ENCODE measurements at places on chromosomes 3 and 15. TPM values are rescaled to one million over a fixed set of nuclear protein-coding genes. Genes with fewer than 3 reads are reported as not detected.

The ST8SIA2 gene
- not detected for total RNA-seq

GRCh38 chr3:55000953-55001352 is 73.1 kb upstream of the LRTM1 start:
- no peak for DNase-seq

DNA sequence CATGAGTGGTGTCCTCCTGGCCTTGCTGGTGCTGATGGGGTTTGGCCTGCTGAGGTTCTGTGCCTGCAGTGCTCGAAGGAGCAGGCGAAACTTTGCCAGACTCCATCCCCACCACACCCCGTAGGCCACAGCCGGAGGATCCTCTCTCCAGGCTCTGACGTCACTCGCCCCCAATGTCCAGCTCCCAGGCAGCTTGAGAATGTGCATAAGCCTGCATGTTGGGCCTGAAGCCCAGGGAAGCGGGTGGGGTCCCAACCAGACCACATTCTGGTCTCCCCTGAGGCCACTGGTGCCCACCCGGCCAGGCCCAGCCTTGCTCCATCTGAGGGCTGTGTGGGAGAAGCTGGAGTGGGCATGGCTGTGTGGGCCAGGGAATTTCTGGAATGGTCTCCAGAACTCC is 109.8 kb downstream of the ASB7 start:
- no peak for DNase-seq

DNA sequence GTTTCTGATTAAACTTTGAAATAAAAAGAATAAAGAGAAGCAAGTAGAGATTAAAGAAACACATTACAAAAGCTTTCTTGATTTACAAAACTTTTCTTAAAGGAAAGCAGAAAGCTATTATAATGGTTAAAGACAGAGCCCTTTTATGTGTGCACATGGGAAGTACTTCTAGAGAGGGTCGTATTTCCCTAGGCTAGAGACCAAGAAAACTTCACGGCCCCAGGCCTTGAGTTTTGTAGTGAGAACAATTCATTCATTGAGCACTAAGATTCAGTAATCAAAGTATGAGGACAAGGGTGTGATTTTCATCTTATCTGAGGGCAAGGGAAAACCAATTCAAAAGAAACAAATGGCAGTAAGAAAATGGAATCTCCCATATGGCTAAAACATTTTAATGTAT is 854.1 kb downstream of the ROBO1 start:
- no peak for DNase-seq

- no peak for DNase-seq
These were observed 47.7 kb upstream of the TRPC1 start for GRCh38 chr3:142676151-142676550.

GRCh38 chr15:80214910-80215309 is 37.1 kb downstream of the CTXND1 start:
- no peak for DNase-seq

DNA sequence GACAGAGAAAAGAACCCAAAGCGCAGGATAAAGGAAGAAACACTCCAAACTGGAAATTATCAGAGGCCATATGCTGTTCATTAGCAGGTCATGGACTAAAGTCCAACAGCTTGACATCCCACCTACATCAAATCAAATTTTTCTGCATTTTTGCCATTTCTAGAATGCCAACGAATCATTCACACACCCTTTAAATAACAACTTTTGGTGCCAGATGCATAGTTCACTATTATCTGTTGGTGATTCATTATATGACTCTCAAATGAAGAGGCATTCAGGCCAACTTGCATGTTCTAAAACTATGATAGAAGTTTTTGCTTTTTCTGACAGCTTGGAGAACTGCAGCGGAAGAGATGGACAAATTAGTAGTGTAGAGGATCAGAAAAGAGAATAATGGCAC is 529.8 kb upstream of the NAALADL2 start:
- no peak for DNase-seq

- no peak for DNase-seq
These were observed 77.2 kb downstream of the VPS13C start for GRCh38 chr15:61983081-61983480.

DNA sequence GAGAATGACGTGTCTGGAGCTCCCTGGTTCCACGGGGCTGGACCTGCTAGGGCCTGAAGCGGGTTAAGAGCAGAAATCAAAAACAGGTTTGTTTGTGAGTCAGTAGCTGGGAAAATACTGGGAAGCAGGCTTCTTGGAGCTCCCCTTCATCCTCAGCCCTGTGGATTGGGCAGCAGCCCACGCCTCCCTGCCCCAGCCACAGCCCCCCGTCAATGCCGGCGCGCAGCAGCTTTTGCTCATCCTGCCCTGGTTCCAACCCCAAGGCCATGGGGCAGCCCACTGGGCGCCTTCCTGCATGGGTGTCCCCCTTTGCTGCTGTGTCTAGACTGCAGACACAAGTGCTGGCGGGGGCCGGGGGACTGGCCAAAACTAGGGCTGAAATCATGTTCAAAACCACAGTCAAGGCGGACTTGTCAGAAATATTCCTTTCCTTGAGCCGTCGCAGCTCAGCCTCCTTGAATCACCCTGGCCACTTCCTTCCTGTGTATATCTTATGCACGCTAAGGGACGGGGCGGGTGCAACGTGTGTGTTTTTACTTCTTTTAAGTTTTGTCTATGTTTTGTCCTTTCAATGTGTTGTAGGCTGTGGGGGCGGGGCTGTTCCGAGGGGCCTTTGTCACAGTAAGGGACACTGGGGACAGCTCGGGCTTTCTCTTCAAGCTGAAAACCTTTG is 108.1 kb downstream of the KLF13 start:
- peak; percentile 87 for DNase-seq

The PLA2G4D gene
- 0.15 TPM for total RNA-seq

The KLHDC8B gene
- 33.3 TPM for total RNA-seq

The MNS1 gene
- total RNA-seq, result 4.1 TPM

DNA sequence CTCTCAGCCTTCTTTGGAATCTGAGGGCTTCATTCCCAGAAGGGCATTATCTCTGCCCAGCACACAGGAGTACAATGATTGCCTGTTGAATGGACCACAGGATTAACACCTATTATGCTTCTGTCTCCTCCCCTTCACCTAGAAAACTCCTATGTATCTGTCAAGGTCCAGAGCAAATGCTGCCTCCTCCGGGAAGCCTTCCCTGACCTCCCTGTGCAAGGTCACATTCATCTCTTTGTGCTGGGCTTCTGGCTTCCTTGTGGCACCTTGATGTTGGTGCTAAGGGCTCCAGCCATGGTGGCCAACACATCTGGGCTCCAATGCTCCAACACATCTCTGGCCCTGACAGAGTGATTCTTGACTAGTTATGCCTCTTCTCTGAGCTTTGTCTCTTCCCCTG is 49.9 kb upstream of the ATP2B2 start:
- DNase-seq, result no peak

DNA sequence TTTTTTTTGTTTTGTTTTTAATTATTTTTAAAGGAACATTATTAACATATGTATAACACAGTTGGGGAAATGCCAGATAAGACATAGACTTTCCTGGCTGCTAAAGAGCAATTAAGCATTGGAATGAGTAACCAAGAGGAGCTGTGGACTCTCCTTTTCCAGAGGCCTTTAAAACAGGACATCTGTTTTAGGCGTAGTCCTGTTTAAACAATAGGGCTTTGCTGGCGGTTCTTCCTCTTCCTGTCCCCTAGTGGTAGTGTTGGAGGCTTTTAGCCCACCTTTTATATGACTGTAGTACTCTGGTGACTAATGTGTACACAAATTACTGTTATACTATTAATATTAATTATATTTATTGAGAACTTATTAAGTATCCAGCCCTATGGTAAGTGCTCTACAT is 81.9 kb downstream of the PPARG start:
- DNase-seq, result no peak

The ANKRD63 gene
- not detected for total RNA-seq

DNA sequence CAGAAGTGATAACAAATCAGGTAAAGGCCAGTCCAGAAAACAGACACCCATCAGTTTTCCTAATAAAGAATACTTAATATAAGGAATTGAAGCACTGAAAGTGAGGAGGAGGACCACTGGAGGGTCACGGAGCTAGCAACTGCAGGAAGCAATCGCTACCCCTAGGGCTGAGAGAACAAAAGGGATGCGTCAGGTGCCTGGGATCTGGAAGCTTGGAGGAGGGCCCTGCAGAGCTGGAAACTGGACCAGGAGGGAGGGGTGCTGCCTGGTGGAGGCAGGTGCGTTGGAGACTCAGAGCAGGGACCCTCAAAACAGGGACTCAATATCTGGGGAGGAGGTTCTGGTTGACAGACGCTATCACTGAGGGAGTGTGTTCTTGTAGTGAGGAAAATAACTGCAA is 308.1 kb upstream of the RASGRP1 start:
- no peak for DNase-seq

DNA sequence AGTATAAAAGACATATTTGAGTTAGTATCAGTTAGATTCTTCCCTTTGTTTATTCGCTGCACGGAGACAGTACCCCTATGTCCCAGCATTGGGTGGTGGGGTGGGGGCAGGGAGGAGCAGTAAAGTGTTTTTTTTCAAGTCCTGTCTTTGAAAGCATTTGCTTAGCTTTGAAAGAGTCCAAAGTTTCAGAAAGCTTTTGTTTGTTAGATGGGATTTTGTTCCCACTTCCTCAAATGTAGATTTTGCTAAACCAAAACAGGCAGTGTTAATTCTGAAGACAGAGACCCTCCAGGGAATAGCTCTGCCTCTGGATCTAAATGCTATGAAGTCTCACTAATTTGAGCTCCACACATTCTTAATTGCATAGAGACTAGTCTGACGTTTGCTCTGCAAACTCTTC is 114.6 kb upstream of the KCNAB1 start:
- DNase-seq, result no peak

- no peak for DNase-seq
These were observed 17.6 kb upstream of the BOC start for GRCh38 chr3:113193719-113194118.

The SENP8 gene
- total RNA-seq, result 3.1 TPM

- no peak for DNase-seq
These were observed 690.7 kb downstream of the TUSC7 start for GRCh38 chr3:117400303-117400702.

The CTXN2 gene
- total RNA-seq, result not detected

The NECTIN3 gene
- 26.0 TPM for total RNA-seq

The NRROS gene
- 21.8 TPM for total RNA-seq

GRCh38 chr3:143412084-143412483 is 292.5 kb downstream of the CHST2 start:
- no peak for DNase-seq

DNA sequence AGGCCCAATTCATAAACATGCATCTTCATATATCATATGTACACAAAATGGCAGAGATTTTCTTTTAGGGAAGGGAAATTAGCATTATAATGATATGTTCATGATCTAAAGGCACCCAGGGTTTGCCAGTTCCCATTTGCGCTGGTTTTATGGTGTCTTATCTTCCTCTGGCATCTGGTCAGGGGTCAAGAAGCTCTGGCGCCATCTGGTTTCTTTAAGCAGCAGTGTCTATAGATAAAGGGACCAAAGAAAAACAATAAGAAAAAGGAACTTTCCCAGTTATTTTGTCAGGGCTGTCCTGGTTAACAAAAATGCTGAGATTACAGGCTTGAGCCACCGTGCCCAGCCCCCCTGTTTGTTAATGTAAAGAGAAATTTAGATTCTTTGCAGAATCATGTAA is 3.3 kb upstream of the DCP1A start:
- peak; percentile 21 for DNase-seq

The TNFAIP8L3 gene
- 25.0 TPM for total RNA-seq

DNA sequence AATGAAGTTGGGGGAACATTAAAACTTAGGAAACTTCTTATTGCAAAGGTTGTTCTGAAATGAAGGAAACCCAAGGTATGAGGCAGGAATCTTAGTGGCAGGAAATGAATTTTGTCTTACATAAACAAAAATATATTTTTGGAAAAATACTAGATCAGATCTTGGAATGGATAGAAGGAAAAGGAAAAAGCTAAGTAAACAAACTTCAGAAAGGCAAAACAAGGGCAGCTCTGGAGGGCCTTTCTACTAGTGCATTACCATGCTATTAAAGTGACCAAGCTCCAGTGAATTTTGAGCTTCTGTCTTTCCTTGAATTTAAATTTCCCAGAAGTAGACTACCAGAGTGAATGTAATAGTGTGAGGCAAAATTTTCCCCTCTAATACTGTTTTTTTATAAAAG is 13.6 kb downstream of the ARL6 start:
- DNase-seq, result no peak

- peak; percentile 70 for DNase-seq
These were observed 2.8 kb downstream of the ABHD2 start for GRCh38 chr15:89090791-89091626.

GRCh38 chr15:66747886-66748707 is 46.1 kb downstream of the SMAD6 start:
- DNase-seq, result peak; percentile 0

DNA sequence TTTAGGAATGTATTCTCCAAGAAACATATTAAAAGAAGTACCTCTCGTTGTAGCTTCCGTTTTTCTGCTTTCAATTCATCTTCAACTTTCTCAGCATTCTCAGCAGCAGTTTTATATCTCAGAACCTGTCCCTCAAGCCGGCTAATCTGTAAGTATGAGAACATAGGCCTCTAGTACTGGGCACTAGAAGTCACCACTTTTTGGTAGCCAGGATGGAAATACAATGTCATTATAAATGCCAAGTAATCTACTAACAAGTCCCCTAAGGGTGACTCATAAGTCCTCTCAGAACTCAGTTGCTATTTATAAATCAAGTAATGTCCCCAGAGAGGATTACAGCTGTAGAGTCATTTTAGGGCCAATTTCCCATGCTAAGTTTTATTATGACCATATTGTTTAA is 61.1 kb downstream of the MLH1 start:
- no peak for DNase-seq

DNA sequence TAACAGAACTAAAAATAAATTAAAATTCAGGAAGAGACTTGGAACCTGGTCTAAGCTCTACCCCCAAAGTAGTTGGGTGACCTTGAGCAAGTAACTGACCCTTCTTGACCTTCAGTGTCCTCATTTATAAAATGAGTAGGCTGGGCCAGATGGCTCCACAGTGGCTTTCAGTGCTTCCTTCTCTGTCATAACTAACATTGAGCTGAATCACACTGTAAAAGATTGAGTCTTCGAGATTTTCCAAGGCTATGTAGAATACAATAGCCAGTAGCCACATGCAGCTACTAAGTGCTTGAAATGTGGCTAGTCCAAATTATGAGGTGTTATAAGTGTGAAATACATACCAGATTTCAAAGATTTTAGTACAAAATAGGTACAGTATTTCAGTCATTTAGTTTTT is 313.3 kb downstream of the MECOM start:
- no peak for DNase-seq

DNA sequence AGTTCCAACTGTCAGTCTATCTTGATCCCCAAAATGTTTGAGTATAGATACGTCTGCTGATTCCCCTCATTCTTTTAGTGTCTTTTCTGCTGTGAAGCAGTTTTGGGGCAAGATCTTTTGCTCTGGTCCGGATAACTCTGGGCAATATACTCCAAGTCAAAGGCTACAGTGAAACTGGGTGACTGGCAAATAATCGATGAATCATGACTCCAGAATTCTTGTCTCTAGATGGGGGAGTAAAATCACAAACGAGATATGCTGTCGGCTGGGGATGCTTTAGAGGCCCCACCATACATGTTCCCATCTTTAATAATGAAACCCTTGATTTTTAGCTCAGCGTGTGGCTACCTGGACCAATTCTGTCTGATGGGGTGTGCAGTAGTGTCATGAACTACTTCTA is 76.5 kb downstream of the KLF13 start:
- DNase-seq, result no peak
